Activated CD8-positive, alpha-beta memory T cell treated with anti-CD3 and anti-CD28 coated beads, Interleukin-2, amount 50 U/mL, for 48 hours (primary cell): ENCODE measurements at places on chromosomes 7 and 10.

- no peak for DNase-seq
Observed at GRCh38 chr7:26686448-26686981, 177.9 kb downstream of the SKAP2 start.

- no peak for DNase-seq
Observed at GRCh38 chr10:85148693-85149640, 820.6 kb downstream of the CCSER2 start.

GRCh38 chr7:90677486-90678404, 81.6 kb downstream of the CDK14 start:
- DNase-seq, result no peak

DNA sequence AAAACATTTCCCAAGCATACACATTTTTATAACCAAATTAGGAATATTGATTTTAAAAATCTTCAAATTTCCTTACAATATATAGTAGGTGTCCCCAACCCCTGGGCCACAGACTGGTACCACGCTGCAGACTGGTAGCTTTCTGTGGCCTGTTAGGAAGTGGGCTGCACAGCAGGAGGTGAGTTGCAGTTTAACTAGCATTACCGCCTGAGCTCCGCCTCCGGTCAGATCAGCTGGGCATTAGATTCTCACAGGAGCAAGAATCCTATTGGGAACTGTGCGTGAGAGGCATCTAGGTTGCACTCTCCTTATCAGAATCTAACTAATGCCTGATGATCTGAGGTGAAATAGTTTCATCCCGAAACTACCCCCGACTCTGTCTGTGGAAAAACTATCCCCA, 62.1 kb downstream of the ZWINT start:
- no peak for DNase-seq

GRCh38 chr10:73998623-73998928, 660 bp downstream of the VCL start:
- peak; percentile 56 for DNase-seq

DNA sequence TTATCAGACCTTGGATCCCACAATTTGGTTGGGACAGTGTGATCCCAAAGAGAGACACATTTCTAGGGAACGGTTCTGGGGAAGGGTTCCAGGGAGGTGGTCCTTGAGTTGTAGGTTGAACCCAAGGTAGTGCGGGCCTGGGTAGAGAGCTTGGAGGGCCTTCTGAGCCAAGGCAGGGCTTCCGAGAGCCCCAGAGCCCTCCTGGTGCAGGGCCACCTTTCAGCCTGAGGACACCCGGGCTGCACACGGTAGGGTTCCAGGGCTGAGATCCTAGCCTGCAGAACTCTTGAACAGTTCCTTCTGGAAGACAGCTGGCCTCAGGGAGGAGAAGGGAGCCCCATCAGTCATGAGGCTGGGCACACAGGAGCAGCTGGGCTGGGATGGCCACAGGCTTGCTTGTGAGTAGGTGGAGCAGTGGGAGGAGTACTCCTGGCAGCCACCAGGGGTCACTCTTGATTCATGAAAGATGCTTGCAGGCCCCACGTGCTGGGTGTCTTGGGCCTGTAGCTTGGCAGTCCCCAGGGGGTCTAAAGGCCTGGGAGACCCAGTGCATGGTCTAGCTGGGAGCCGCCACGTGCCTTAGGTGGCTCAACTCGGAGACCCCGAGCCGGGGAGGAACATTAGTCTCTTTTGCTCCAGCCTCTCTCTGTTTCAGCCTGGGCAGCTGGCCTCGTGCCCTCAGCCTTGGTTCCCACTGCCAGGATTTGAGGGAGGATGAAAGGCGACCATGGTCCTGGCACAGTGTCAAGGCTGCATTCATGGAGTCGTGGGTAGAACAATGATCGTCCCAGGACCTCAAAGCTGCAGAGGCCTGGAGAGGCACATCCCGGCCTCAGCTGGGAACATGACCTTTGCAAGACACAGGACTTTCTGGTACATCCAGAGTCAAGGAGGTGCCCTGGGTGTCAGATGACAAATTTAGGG, 381.6 kb downstream of the TYW1 start:
- DNase-seq, result peak; percentile 77

DNA sequence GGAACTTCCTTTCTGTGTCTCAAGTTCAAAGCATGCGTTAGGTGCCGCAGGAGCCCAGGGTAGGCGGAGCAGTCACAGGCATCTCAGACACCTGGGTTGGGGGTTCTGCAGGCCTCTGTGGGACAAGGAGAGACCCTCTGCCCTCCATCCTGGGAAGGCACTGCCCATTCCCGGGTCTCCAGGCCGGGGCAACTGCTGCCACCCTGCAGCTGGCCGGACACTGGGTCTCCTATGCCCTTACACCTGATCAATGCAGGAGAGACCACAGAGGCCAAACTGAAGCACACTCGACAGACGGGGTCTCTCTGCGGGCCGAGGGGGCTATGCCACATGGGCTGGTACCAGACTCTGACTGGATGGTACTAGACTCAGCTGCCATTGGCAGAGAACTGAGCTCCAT, 36.9 kb downstream of the YKT6 start:
- no peak for DNase-seq

DNA sequence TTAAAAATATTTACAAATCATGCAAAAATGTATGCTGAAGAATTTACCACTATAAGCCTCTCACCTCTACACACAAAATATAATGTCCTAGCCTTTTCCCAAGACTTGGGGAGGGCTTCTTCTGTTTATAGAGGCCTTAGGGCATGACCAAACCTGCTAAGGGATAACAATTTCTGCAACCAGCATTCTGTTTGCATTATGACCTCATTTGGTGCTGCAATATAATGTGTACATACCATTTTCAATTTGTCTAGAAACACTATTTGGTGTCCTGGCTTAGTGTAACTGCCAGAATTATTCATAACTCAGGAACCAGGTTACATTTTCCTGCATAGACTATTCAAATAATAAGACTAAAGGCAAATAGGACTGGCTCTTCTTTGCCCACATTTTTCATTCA, 446.6 kb upstream of the SORCS1 start:
- no peak for DNase-seq

DNA sequence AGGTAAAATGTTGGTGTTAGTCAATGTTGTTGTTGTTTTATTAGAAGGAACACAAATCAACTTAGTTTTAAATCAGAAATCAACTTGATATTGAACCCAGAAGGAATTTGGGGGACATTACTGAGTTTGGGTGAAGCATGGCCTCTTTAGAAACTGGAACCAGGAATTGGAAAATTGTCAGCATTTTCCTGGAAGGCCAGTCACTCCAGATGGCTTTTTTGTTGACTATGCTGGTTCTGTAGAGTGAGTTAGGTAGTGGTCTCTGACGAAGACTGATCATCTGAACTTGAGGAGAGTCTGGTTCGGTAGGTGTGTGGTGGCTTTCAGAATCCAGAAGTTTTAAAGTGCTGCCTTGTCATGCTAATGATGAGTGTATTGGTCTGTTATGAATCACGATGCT, 111.5 kb downstream of the BMPER start:
- DNase-seq, result no peak

DNA sequence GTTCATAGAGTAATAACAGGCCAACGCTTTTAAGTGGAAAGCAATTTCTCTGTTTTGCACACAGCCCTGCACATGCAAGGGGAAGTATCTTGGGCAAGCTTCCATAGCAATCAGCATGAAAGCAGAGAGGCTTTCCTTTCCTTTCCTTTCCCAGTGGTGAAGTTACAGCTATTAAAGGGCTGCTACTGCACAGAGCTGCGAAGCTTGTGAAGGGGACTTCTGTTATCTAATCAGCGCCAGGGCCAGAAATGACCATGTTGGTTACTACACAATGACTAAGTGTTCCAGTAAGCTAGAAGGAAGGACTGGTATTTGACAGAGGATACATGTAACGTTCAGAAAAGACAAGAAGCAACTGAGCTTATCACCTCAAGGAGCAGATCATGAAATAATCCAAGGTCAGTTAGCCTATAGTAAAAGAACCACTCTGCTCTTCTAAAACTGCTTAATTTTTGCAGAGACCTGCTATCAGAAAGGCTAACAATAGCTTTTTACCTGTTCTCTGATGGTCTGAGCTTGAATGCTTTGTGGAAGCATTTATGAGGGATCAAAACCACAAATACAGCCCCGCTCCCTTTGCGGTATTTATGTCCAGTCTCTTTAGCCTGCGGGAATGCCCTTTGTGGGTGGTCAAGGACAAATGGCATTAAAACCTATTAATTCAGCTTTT, 45.9 kb downstream of the SGMS1 start:
- no peak for DNase-seq

- DNase-seq, result peak; percentile 48
Observed at GRCh38 chr7:149716007-149716931, 57.1 kb downstream of the ZNF467 start.

DNA sequence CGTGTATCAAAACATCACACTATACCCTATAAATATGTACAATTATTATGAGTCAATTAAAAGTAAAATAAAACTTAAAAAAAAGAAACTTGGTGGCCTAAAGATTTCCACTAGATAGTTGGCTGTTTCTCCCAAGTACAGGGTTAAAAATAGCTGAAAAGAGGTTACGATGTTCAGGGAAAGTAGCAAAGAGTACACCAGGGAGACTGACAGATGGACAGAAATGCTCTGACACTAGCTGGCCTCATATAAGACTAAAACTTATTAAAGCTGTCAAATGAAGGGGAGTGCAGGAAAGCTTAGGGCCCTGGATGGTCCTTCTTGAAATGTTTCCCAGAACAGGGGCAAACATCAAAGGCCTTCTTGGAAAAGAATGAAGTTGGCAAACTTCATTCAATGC, 51.3 kb downstream of the TCAF1 start:
- DNase-seq, result no peak

GRCh38 chr7:127392182-127392565, 334 bp downstream of the ZNF800 start:
- peak; percentile 86 for DNase-seq

GRCh38 chr7:20346577-20346976, 15.9 kb downstream of the ITGB8 start:
- DNase-seq, result no peak

GRCh38 chr10:32241946-32242345, 105.0 kb downstream of the EPC1 start:
- DNase-seq, result no peak
